ENCODE measurements at places on chromosomes 12 and 14.
A peak's percentile ranks its signal among the peaks of the same experiment; 100 is the strongest.

DNA sequence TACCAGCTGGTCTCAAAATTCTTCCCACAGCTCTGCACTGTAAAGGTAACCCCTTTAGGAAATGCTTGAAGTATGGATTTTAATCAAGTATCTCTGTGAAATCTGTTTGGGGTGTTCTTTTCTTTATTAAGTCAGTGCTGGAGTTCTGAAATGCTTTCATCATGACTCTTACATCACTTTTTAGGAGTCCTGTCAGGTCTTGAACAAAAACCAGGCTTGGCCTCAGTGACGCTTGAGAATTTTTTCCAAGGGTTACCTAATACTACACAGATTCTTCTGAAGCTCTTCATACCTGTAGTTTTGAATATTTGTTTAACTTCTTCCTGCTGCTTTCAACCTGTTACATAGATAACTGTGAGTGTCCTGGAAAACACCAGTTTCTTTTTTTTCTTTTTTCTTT is 47.0 kb upstream of the KCNH3 start:
- DNase-seq, result no peak

DNA sequence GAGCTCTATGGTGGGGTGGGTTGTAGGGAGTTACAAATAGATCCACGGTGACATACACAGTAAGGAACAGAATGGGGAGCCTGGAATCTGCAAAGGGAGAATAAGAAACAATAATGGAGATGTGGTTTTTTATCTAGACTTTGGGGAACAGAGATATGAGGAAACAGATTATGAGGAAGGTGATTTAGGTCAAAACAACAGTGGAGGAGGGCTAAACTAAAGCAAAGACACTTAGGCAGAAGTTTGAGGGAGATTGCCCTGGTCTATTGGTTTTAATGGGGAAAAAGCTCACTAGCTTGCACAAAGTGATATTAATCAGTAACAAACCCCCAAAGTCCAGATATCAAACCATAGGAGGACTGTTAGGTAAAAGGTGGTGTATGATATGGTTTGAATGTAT is 144.5 kb upstream of the DYRK2 start:
- no peak for DNase-seq

DNA sequence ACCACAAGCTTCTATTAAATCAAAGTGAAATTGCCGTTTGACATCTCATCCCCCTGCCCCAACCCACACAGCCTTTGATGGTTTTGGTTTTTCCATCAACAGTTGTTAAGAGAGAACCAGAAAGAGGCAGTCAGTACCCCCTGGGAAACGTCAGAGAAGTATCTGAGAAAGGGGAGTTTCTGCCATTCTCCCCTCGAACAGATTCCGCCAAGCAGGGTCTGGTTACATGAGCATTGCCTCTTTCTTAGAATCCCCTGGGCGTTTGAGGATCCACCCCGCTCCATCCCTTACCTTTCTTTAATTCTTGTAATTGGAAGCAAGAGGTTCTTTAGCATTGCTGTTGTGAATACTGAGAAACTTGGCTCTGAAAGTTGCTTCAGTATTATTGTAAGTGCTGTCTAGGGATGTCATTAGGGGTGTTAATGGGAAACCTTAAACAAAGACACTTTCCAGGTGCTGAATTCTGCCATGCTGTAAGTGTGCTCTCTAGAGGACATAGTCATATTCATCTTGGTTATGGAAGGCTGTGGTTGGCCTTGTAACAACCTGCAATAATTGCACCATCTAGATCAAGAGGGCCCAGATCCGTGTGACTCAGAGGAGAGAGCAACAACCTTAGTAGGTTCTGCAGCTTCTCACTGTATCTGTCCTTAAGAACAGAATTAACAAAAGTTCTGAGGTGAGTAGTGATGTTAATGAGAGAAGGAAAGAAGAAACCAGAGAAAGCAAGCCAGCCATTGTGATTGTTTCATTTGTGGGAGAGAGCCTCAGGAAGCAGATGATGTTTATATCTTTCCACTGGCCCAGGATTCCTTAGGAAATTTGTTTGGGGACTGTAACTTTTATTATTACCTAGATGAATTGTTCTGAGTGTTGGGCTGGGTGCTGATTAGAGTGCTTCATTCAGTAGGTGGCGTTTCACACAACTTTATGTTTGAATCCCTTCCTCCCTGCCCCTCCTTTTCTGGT is 9.0 kb downstream of the TMBIM6 start:
- no peak for DNase-seq

DNA sequence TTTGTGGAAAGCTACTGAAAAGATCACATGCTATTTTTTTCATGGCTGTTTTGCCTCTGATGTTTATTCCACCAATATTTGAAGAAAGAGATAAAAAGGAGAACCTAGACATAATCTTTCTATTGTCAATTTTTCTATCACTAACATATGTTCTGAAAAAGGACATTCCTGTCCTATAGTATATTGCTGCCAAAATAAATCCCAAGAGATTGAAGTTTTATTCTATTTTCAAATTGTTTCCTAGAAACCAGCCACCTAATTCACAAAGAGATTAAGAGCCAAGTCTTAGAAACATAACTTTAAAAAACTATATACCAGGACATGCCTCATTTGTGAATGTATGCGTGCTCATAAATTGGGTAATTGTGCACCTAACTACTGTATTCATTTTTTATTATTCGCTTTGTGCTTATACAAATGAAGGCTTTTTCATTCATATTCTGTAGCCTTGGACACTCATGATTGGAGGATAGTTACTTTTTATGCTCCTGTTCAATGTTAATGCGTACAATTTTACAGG is 200.7 kb downstream of the FUT8 start:
- DNase-seq, result no peak

DNA sequence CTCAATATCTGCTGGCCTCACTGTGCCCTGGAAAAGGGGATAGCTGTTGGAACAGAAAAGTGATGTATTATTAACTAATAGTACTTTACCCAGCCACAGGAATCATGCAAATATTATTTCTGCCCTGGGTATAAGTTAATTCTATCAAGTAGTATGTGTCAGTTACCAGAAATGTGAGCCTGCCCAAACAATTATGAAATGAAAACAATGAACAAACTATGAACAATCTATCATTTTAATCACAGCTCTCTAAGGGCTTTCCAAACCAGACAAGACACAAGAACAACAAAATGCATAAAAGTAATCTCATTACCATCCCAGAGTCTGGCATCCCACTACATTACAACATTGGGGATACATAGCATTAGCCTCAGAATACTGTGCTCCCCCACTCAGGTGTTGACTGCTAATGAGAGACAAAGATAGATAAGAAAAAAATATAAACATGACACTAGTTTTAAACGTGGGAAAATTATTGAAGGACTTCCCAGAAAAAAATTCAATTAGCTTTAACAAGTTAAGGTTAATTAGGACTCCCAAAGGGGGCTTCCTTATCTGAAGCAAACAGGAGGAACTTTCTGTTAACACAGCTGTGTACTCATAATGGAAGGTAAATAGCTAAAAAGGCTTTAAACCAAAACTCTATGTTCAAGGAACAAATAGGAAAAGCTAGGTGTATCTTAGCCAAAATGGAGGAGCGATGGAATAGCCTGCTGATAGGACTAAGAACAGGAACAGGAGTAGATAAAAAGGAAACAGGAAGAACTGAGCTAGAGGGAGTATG is 3.3 kb downstream of the DCAF5 start:
- no peak for DNase-seq

DNA sequence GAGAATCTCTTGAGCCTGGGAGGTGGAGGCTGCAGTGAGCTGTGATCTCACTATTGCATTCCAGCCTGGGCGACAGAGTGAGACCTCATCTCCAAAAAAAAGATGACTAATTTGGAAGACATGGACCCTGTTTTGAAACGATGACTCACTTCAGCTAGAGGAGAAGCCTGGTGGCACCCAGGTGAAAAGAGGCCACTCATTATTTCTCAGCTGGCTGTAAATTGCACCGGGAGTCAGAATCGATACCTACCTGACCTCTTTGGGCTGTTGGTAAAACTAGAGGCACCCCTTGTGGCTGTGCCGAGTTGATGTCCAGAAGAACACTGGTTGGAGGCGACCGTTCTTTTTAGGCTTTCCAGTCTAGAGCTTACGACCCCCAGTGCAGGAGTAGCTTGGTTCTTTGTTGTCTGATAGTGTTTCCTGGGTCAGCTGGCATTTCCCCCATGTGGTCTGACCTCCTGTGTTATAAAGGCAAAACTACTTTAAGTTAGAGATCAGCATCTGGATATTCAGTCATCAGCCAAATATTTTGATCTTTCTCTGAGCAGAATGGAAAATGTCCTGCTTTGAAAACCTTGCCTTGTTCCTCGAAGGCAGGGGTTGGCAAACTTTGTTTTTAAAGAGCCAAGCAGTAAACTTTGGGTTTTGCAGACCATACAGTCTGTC is 93.2 kb downstream of the CHST11 start:
- DNase-seq, result no peak

GRCh38 chr12:111202237-111202915 is 166.5 kb downstream of the PHETA1 start:
- no peak for DNase-seq

DNA sequence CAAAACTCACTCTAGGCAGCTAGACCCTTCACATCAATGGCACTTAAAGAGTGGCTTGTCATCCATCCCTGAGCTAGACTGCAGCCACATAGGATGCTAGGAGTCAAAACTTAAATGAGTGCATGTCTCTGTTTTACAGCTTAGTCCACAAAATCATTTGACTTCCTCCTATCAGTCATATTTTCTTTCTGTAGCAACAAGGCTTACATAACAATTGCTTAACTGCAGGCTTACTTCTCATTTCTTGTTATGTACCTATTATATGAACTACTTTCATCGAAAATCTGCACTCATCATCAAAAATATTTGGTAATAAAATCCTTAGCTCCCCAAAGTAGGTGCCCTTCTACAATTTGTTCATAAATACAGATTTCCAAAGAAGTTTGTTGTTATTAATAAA is 30.1 kb downstream of the CLEC1A start:
- no peak for DNase-seq

DNA sequence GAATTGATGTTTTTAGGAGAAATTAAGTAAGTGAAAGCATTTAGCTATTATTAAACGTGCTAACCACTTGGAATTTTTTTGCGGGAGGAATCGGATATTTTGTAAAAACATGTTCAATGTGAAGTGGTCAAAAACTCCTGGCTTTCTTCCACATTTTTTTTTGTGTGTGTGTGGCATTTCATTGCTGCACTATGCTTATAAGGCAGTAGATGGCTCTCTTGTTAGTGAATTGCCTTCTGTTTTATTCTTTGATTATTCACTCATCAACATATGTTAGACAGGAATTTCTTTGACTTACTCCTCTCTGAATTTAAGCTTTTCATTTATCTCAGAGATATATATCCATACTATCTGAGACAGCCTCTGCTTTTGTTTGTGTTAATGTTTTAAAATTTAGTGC is 71.3 kb downstream of the DERA start:
- DNase-seq, result no peak

- DNase-seq, result peak; percentile 14
Measured at GRCh38 chr12:68746572-68747180, 700 bp downstream of the SLC35E3 start.

DNA sequence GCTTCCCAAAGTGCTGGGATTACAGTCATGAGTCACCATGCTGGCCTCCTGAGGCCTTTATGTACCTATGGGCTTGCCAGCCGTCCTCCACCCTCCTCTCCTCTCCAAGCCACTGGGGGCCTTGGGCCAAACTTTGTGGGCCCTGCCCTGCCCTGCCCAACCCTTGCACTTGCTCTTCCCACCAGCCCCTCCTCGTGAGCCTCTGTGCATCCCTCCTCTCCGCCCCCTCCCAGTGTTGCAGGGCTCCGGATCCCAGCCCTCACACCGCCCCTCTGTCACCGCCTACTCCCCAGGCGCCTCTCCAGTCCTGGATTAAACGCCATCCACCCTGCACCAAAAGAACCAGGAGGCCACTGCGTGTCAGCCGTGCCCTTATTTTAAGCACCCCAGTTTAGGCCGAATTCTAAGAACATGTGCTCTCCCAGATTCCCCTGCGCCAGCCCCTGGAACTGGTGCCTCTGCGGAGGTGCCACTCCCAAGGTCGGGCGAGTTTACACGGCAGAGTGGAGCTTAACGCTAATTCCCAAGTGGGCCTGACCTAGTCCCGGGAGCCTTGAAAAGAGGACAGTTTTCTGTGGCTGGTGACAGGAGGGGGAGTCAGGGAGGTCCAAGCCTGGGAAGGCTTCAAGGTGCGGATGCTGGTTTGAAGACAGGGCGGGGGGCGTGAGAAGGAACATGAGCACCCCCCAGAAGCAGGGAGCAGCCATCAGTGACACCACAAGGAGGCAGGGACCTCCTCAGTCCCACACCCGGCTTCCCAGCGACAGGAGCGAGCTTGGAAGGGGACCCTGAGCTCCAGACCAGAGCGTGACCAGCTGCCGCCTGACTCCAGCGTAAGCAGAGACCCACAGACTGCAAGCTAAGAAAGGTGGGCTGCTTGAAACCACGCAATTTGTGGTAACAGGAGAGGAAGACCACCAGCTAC is 21.2 kb upstream of the CDCA4 start:
- no peak for DNase-seq

- no peak for DNase-seq
Measured at GRCh38 chr12:53996240-53997203, 3.4 kb upstream of the HOXC9 start.

DNA sequence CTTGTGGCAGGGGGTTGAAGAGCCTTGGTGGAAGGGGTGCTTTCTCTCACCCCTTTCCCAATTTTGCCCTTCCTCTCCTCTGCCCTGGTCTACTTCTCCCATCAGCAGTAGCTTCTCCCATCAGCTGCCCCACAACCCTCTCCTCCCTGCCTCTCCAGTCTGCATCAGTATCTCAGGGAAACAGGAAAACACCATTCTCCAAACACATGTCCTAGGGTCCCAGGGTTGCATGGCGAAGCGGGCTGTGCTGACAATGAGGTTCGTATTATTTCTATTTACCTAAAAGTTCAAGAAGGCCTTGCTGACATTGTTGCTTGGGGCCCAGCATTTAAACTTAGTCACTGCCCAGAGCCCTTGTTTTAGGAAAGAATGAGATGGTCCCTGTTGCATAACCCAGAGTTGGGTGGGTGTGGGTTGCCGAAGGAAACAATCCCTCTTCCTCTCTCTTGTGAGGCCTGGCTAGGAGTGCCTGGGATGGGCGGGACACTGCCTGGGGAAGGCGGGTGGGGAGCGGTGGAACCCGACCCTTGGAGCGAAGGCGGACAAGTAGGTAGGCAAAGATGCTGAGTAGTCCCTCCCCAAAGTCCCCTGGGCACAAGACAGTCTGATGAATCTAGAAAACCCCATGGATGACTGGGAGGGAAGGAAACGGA is 1.3 kb upstream of the IGFBP6 start:
- no peak for DNase-seq

DNA sequence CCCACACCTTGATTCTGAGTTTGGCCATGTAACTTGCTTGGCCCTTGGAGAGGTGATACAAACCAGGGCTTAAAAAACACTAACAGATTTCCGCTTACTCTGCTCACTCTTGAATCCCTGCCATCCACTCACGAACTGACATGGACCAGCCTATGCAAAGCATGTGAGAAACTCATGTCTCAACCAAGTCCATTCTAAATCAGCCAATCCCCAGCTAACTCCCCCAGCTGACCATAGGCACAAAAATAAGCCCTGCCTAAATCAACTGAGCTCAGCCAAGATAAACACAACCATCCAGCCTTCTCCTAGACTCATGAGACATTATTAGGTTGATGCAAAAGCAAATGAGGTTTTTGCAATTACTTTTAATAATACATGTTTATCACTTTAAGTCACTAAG is 353.9 kb upstream of the TBX3 start:
- DNase-seq, result no peak

- DNase-seq, result no peak
Measured at GRCh38 chr12:126582231-126582630, 1517.0 kb downstream of the AACS start.

- DNase-seq, result no peak
Measured at GRCh38 chr12:19263672-19264071, 134.1 kb downstream of the PLEKHA5 start.

- no peak for DNase-seq
Measured at GRCh38 chr12:110754101-110754793, 11.6 kb upstream of the PPP1CC start.

GRCh38 chr12:76259660-76260389 is 88.4 kb downstream of the BBS10 start:
- no peak for DNase-seq

All from activated T-cell treated with anti-CD3 and anti-CD28 coated beads for 1 hour (primary cell).